ENCODE measurements at places on chromosomes 2 and 18.
A peak's percentile ranks its signal among the peaks of the same experiment; 100 is the strongest.

- DNase-seq, result no peak
These were observed 137.9 kb upstream of the ITGA4 start for GRCh38 chr2:181319286-181319685.

GRCh38 chr2:57614988-57615387, 431.6 kb upstream of the VRK2 start:
- no peak for DNase-seq

GRCh38 chr2:177543007-177543760, 150.6 kb downstream of the AGPS start:
- DNase-seq, result no peak

GRCh38 chr2:212894026-212894425, 257.4 kb downstream of the IKZF2 start:
- no peak for DNase-seq

- DNase-seq, result no peak
These were observed 20.3 kb upstream of the KIDINS220 start for GRCh38 chr2:8857709-8858108.

DNA sequence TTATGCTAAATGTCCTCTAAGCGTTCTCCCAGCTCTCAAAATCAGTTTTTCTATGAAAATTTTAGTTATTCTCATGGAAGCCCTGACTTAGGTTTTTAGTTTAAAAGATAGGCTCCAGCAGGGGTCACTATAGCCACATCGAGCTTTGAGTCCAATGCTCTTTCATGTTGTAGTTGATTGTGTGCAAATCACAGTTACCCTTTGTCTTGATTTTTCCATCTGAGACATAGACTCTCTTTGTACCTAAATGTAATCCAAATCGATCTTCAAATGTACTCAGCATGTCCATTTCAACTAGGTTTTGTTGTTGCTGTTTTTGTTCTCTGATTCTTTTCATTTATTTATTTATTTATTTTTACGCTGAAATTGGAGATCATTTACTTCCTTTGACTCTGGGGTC, 26.4 kb upstream of the MSTN start:
- peak; percentile 51 for DNase-seq

DNA sequence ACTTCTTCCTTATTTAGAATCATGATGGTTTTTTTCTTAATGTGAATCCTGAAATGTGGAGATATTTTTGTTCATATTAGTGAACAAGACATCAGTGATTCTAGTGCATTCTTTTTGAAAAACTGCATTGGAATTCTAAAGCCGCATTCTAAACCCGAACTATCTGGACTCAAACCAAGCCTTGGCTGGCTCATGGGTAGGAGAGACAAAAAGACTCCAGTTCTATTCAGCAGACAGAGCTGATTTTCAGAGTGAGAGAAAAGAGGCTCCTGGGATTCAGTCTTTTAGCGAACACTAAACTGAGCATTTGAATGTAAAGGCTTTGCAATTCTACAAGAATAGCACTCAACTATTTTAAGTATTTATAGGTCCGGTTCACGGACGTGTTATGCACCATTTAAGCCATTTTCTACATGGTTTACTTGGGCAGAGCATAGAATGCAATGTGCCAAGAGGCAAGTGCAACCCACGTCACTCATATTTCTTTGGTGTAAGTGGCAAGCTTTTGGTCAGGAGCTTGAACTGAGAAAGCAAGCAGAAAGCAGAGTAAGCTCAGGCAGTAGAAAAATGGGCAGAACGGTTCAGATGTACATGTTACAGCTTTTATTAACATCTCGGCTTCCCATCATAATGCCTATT, 227.3 kb upstream of the RAB12 start:
- DNase-seq, result no peak

- DNase-seq, result no peak
These were observed 4.2 kb upstream of the ESCO1 start for GRCh38 chr18:21604671-21605070.

GRCh38 chr2:12504443-12504842, 212.3 kb upstream of the TRIB2 start:
- no peak for DNase-seq

DNA sequence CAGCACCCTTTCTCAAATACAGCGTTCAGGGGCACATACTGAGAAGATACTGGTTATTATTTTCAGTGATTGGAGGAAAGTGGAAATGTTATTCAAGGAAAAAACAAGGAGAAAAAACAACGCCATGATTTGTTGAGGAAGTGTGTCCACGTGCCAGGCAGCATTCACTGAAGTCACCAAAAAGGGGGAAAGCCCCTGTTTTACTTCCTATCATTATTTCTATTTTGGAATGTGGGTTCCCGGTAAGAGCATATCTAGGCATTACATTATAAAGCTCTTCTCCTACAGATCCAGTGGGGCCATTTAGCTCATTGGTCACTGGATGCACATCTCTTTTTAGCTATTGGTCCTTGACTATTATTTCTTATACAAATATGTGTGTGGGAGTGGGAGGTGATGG, 518.7 kb downstream of the TXNL1 start:
- DNase-seq, result no peak

DNA sequence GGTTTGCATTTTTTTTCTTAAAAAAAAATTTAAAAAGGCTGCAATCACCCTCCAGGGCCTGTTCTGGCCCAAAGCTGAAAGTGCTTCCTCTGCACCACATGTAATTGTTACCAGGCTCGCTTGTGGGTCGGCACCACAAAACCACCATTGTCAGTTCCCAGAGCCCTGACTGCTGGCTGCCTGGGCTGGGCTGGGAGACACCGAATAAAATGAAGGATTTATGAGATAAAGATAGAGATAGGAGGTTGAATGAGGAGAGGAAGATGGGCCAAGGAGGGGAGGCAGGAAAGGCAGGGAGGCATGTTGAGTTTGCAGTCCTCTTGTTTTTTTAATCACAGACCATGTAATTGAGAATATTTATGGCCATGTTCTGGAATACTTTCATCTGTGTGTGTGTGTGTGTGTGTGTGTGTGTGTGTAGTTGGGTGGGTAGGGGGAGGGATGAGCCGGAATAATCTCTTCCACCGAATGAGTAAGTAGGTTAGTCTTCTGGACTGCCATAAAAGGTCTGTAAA, 14.7 kb downstream of the NRP2 start:
- DNase-seq, result no peak

GRCh38 chr18:62625019-62625418, 90.3 kb upstream of the PHLPP1 start:
- no peak for DNase-seq

- DNase-seq, result no peak
These were observed 40.2 kb downstream of the METTL21A start for GRCh38 chr2:207584952-207585351.

DNA sequence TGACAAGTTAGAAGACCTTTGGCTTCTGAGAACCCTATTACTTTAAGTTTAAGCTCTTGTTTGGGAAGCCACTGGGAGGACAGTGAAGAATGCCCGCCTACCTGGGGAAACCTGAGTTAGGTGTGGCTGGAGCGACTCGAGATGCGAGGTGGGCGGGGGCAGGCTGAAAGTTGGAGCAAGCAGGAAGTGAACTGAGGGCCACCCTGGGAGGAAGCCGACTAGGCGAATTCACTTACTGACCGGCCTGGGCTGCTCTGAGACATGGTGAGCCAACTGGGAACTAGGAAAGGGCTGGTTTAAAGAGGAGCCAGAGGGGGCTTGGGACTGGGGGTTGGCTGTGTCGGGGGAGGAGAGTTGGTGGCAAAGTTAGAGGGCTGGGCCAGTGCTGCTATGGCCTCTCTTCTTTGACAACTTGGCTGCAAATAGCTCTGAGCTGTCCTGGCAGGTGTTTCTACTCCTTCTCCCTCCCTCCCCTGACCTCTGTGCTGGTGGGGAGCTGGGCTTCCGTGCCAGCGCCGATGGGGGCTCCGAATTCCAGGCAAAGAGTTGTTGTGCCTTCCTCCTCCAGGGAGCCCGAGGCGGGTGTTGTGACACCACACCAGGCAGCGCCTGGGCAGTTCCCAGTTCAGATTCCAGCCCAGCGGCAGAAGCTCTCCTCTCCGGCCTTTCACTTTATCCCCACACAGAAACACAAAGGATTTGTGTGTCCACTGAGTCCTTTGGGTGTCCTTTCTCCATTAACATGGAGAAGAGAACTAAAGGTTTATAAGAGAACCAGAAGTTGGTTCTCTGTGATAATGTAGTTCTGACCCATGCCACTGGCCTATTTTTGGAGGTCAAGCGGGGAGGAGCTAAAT, at the start of gene VAMP8:
VAMP8 (plus strand) TSS at position 201 of the 857 bp plus-strand sequence; CDS start at position 262, 61 bp downstream.
- peak; percentile 87 for DNase-seq

- peak; percentile 43 for DNase-seq
These were observed 71.5 kb downstream of the RAB31 start for GRCh38 chr18:9779630-9780029.

DNA sequence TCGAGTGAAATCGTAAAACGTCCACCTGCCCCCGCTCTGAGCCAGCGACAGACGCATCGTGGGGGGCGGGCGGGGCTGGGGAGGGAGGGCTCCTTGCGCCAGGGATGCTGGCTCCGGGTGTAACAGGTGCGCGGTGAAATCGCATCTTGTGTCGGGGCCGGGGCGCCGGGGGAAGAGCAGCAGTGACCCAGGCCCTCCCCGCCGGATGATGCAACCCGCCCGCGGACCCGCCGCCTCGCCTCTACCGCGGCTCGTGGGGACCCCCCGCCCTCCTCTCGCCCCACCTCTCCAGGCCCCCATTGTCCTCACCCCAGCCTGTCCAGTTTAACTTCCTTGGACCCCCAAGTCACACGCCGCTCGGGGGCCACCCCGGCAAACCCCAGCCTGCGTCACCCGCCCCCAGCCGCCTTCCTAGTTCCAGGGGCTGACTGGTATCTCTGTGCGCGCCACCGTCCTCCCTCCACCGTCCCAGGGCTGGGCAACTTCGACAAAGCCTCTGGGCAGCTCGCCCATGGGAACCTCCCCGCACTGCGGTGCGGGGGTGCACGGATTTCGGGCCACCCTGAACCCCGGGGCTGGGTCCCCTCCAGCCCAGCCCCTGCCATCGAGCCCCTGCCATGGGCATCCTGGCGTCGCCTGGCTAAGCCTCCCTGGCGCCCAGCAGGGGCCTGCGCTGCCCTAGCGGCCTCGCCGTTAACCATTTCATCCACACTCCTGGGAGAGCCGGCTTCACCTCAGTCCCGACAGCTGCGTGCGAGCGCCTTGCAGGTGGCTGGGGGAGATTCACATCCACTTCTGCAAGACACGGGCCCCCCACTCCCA, 799 bp upstream of the KIF1A start:
- DNase-seq, result no peak

- no peak for DNase-seq
These were observed 52.4 kb downstream of the LIMS1 start for GRCh38 chr2:108586631-108587030.

GRCh38 chr2:192379736-192380135, 185.0 kb upstream of the TMEFF2 start:
- DNase-seq, result no peak

DNA sequence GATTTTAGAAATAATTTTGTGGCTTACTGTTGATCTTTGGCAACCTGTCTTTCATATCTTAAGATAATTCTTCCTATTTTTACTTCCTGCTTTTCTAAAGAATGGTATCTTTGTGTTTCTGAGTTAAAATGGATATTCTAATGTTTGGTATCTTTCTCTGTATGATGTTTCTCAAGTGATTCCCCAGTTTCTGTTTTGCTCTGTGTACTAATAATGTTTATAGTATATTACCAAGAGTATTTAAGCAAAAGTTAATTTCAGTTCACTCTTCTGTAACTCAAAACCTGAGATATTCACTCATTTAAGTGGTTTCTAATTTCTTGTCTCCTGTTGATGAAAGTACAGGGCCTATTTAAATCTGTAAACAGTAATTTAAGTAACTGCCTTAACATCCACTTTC, 58.3 kb downstream of the CCDC150 start:
- no peak for DNase-seq

- DNase-seq, result peak; percentile 98
These were observed 127.6 kb upstream of the TWIST2 start for GRCh38 chr2:238720232-238720672.

DNA sequence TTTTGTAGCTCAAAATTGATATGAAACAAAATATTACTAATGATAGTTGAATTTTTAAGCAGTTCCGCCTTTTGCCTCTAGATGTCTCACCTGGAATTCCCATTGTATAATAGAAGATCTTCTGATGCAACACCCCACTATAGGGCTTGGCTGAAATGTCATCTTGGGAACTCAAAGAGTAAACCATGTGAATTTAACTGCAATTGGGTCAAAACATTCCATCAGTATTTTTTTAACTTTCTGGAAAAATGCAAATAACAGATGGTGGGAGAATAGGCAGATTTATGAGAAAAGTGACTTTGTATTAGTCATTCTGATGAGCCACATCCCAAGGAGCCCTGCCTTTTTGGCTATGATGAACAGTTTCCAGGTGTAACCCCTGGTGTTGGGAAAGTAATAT, 489.9 kb downstream of the NYAP2 start:
- DNase-seq, result peak; percentile 68

- no peak for DNase-seq
These were observed 21.5 kb downstream of the CHCHD5 start for GRCh38 chr2:112605926-112606325.

DNA sequence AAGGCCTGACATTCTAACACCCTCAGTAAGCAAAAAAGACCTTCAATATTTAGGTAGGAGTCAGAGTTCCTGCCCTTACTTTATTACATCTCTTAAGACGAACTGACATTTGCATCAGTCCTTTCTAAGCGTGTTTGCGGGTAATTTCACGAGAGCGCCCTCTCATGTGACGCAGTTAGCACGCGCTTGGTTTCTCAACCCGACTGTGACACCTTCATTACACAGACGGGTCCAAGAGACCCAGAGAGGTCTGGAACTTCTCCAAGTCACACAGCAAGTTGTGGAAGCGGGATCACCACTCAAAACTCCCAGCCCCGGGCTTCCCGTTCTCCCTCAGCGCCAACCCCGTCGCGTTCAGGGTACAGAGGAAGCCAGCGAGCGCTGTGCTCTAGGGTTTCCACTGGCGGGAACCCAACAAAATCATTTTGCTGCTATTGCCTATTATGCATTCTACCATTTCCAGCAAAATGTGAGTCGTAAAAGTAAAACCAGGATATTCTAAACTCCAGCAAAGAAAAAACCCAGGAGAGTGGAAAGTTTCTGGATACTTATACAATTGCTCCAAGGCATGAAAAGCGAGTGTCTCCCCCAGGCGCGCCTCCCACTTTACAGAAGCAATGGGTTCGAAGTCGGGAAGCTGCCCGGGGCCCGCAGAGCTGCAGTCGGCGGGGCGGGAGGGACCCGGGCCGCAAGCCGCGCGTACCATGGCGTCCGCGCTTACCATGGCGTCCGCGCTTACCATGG, 601 bp downstream of the ENOSF1 start:
- peak; percentile 67 for DNase-seq

- peak; percentile 89 for DNase-seq
These were observed 3.9 kb upstream of the SPRED2 start for GRCh38 chr2:65436169-65436823.

DNA sequence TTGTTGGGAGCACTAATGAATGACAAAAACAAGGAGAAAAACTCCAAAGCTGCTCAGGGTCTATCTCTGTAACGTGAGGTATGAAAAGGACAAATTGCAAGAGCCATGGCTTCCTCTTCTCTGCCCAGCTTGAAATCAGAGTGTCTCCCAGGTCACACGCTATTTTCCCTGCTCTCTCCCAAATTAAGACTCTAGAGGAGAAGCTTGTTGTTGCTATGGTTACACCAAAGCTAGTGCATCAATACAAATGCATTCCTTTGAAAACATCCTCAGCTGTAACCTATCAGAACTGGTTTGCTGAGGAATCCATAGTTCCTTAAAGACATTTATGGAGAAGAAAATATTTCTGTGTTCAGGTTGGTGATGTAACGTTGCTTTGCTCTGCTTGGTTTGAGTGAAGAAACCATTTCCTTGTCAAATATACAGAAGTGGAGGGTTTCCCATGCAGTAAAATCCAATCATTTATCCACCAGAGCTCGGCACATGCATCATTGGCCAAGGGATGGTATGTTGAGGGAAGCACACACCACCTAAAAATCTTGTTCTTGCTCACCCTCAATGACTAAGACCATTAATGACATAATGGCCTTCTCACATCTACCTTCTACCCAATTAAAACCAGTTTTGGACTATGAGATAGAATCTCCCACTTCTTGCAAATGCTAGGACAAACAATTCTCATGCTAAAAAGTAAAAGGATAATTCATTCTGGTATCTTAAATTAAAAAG, 2135.6 kb upstream of the CELF4 start:
- no peak for DNase-seq

All from RWPE1 (cell line).